Ammon's horn (tissue), 1 donor: ENCODE measurements at places on chromosomes 2 and 18.

DNA sequence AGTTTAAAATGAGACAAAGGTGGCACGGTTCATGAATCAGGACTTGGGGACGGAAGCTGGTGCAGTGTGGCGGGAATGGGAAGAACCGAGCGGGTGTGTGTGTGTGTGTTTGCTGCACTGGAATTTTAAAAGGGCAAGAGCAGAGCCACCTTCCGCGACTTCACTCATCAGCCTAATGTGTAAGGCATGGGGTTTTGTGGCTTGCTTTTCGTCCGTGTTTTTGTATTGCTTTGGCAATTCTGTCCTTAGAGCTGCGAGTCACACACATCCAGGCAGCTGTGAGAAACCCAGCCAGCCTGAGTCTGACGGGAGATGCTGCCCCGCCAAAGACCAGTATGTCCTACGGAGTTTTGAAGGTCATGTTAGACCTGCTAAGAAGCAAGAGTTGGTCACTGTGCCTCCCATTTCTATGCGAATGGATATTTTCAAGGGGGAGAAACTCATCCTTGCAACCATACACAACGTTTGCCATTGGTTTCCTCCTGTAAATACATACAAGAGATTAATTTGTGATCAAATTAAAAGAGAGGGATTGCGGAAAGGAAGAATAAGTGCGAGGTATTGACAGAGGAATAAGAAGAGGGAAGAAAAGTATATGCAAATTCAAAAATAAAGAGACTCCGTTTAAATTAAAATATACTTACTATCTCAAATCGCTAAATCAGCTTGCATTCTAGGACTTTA is 665 bp upstream of the CACNB4 start:
- peak; percentile 9 for DNase-seq

DNA sequence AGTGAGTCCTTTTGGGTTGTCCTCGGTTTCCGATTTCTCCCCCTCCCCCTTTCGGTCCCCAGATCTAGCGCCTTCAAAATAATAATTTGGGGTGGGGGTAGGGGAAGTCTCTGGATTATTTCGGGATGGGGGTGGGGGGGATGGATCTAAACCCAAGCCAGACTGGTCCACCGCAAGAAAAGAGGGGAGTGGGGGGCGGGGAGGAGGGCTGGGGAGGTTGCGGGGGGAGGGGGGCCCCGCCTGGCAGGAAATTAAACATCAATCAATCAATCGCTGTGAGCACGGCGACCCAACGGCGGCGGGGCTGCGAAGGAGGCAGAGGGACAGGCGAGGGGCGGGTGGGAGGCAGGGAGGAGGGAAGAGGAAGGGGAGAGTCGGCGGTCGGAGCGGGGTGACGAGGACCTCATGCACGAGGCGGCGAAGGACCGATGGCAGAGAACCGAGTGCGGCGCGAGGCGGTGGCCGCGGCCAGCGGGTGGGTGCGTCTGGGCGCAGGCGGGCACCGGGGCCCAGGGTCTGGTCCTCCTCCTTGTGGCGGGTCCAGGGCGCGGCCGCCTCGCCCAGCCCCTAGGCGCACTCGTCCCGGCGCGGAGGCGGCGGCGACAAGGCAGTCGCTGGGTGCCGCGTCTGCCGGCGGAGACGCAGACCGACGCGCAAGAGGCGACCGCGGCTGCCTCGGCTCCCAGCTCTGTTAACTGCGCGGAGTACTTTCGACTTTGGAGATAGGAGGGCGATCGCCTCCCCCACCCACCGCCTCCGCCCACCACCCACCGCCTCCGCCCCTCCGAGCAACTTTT is 468 bp upstream of the SATB2 start:
- DNase-seq, result peak; percentile 39

DNA sequence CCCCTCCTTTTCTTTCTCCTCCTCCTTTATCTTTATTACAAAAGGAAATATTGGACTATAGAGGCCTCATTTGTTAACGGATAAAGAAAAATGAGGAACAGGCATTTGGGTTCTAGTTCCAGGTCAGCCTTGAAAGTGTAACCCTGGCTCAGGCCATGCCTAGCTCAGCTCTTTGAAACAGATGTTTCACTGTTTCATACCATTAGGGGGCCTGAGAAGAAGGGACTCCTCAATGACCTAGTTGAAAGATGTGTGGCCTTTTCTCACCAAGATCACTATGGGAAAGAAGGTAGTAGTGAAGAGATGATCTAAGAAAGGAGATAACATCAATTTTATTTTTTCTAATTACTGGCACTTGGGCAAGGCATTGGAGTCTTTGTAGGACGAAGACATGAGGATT is 952.7 kb downstream of the SLC4A3 start:
- DNase-seq, result no peak

GRCh38 chr2:222959358-222959757 is 92.6 kb upstream of the KCNE4 start:
- no peak for DNase-seq

DNA sequence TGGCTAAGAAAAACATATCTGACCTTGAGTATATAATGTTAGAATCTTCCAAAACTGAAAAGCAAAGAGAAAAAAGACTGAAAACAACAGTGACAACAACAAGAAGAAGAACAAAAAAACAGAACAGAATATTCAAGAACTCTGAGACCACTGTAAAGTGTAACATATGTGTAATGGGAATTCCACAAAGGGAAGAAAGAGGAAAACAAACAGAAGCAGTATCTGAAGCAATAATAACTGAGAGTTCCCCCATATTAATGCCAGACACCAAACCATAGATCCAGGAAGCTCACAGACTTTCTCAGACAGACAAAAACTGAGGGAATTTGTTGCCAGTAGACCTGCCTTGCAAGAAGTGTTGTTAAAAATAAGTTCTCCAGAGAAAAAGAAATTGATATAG is 58.9 kb downstream of the TXNL1 start:
- no peak for DNase-seq

- DNase-seq, result no peak
Observed at GRCh38 chr18:421247-422155, 79.0 kb downstream of the COLEC12 start.

DNA sequence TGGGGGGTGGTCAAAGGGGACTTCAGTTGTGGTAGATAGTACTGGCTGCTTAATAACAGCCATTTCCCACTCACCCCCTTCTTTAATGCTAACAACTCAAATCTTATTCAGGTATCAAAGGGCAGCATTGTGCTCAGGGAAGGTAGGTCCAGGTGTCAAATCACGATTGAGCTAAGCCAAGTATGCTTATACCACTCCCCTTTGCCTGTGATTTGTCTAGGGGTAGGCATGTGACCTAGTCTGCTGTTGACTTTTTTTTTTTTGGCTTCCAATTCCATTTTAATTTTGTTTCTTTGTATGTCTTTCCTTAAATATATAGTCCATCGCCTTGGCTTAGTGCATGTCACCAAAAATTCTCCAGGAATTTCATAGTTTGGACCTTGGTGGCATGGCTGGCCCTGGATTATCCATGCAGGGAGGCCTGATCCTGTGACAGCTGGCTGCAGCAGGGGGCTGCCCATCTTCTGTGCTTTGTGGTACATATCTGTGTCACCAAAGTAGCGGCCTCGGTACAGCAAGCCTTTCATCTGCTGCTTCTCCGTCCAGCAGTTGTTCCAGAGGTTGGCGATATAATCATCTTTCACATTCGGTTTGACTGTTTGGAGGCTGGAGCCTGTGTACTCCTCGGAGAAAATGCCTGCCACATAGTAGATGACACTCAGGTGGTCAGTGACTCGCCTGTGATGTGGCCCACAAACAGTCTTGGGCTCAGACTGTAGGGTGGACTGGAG is 68.1 kb upstream of the SPRED2 start:
- no peak for DNase-seq

DNA sequence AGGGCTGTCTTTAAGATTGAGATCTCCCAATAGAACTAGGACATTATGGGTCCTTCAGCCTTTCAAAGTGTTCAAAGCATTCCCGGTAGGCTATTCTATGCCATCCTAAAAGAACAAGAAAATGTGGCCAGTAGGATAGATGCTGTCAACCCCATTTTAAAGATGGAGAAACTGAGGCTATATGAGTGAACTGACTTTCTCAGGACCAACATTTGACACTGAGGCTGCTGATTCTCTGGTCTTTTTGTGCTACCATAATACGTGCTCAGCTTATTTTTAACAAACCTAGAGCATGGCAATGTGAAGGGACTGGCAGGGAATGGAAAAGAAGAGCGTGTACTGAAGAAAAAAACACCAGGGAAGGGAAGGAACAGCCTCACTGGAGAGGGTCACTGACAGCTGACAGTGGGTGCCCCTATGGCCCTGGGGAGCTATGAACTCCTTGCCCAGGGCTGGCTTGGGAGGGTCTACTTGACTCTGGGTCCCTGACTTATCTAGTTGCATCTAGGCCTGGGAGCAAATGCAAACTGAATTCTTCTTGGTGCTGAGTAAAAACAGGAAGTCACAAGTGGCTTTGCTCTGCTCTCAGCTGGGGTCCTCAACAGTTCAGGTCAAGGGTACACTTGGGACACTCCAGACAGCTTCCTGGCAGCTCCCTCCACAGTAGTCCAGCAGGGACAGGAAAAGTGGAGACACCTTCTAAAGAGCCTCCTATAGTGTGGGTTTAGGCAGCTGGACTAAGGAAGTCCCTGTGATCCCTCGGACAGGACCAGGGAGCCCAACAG is 2.3 kb downstream of the CYRIA start:
- no peak for DNase-seq

DNA sequence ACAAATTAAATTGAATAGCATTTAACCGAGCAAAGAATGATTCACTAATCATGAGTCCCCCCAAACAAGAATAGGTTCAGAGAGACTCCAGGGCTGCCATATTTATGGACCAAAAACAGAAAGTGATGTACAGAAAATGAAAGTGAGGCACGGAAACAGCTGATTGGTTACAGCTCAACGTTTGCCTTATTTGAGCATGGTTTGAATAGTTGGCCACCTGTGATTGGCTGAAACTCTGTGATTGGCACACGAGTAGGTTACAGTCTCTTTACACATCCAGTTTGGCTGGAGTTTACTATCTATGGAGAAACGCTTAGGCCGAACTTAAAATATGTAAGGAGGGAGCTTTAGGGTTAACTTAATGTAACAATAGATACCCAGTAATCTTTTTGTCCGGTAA is 27.0 kb upstream of the DPYSL5 start:
- no peak for DNase-seq

- DNase-seq, result no peak
Observed at GRCh38 chr18:58032233-58032632, 11.8 kb upstream of the NEDD4L start.

DNA sequence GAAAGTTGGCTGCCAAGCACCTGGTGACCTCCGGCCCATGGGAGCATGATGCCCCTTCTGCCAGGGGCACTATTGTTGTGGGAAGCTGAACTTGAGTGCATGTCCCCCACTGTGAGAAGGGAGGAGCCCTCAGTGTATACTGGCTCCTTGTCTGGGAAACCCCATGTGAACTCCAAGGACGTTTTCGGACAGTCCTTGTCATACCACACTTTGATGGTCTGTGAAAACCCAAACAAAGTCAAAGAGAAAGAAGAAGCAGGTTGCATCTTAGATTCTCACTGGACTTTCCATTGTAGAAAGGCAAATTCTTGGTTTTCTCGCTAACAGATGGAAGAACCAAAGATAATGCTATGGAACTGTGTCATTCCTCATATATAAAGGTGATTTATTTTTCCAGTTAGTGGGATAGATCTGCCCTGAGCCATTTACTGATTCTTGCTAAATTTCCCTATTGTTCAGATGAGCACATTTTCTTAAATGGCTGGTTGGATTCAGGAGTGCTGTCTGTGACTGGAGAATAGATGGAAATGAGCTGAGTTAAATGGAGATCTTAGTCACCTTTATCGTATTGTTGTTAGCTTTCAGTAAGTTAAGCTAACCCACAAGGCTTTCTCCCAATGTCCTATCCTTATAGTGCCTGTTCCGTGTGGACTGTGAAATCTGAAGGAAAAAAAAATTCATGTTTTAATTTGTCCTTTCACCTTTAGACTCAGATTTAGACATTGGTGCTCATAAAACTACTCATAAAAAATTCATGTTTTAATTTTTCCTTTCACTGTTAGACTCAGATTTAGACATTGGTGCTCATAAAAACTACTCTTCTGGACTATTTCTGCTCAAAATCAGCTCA is 166.6 kb downstream of the ACTR3 start:
- no peak for DNase-seq

GRCh38 chr2:73414696-73415095 is 29.1 kb downstream of the ALMS1 start:
- no peak for DNase-seq

- DNase-seq, result no peak
Observed at GRCh38 chr18:43846299-43846698, 569.0 kb upstream of the SYT4 start.

GRCh38 chr2:231781798-231782726 is 980 bp upstream of the PDE6D start:
- peak; percentile 51 for DNase-seq

- no peak for DNase-seq
Observed at GRCh38 chr2:16160281-16161084, 220.1 kb downstream of the MYCN start.

- DNase-seq, result no peak
Observed at GRCh38 chr2:240588669-240589068, 2.1 kb downstream of the CAPN10 start.

DNA sequence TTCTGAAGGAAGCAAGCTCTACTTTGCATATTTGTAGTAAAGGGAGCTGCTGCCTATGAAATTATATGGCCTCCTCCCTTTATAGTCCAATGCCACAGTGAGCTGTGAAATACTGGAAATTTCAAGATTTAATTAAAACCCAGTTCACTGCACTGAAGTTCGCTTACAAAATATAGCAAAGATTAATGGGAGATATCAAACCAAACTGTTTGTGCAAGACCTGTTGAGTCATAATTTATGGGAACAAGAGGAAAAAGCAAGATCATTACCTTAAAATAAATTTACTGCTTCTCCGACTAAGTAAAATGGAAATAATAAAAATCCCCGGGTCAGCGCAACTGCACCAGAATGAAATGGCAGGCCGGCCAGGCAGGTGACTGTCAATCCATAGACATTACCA is 215.5 kb upstream of the RAB6C start:
- no peak for DNase-seq

GRCh38 chr2:74333896-74334586 is 9.2 kb downstream of the SLC4A5 start:
- no peak for DNase-seq

DNA sequence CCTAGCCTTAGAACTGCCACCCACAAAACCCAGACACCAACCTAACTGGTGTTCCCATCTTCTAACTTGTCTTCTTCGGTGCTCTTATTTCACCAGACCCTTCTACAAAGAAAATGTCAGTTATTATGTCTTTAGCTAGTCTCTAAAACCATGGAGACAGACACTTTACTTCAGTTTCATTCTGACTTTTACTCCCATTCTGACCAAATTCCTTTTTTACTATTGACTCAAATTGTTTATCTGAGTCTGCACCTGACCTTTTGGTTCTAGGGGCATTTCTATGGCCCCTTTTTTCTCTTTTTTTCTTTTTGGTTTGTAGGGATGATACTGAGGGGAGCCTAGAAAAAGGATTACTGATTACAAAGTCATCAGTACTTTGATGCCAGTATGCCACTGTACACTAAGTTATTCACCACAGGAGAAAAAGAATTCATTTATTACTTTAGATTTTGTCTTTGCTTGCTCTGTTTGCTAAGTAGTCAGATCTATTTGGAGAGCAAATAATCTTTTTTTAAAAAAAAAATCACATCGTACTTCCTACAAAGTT is 6.8 kb upstream of the SLC1A4 start:
- no peak for DNase-seq

GRCh38 chr2:196433116-196433515 is 206.4 kb upstream of the CCDC150 start:
- no peak for DNase-seq

- DNase-seq, result no peak
Observed at GRCh38 chr2:202116691-202117090, 43.6 kb downstream of the KIAA2012 start.

GRCh38 chr18:1014509-1014908 is 109.8 kb downstream of the ADCYAP1 start:
- no peak for DNase-seq
